ENCODE measurements at places on chromosomes 16 and 17.

DNA sequence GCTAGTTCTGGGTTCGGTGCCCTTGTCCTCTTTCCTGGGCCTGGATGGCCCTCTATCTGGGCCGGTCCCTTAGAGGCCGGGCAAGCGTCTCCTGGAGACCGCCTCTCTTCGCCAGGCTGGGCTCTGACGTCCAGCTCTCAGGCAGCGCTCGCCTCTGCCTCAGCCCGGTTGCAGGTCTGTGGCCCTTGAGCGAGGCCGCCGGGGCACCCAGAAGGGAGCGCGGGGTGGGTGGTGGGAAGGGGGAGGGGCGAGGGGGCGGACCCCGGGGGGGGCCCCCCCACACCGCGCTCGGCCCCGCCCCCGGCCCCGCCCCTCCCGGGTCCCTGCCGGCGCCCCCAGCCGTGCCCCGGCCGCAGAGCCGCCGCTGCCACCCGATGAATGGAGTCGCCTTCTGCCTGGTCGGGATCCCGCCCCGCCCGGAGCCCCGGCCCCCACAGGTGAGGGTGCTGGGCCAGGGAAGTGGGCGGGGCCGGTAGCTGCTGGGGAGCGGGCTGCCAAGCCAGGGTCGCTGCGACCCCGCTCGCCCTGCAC is at the start of gene ARHGAP23:
TSS of gene ARHGAP23 (plus strand) at position 353 of the 531 bp plus-strand sequence. CDS start at position 375, 22 bp downstream.
- DNase-seq = peak; percentile 83

GRCh38 chr16:24571096-24571495 is 31.7 kb downstream of the RBBP6 start:
- no peak for DNase-seq

DNA sequence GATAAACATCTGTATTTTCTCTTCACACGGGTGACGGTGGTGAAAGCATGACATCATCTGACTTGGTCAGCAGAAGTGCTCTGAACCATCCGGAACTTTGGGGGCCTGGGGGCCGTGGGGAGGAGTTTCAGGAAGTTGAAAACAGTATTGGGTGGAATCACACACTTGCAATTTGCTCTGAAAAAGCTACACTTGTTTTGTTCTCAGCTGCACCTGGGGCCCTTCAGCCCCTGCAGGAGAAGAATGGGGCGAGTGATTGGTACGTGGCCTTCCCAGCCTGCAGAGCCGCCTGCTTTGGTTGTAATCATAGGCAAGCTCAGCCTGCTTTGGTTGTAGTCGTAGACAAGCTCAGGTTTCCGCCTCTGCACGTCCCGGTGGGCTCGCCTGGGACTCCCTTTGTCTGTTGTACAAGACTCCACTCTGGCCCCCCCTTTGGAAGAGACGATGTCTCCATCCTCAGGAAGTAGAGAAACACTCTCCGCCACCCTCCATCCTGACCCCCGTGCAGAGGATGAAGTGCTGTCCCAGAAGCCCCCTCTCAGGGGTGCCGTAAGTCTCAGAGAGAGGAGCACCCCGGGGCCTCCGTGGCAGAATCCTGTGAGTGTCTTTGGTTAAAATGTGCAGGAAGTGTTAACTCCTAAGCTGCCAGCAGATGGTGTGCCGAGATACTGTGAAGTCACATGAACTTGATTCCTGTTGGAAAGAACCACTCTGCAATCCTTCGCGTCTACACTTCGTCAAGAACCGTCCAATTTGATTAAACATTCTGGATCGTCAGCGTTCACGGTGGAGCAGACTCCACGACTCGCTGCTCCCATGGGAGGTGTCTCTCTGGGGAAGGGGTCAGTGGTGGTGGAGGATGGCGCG is 5.4 kb downstream of the BANP start:
- DNase-seq = peak; percentile 71

GRCh38 chr17:20992416-20992815 is 50.4 kb downstream of the USP22 start:
- DNase-seq = no peak

DNA sequence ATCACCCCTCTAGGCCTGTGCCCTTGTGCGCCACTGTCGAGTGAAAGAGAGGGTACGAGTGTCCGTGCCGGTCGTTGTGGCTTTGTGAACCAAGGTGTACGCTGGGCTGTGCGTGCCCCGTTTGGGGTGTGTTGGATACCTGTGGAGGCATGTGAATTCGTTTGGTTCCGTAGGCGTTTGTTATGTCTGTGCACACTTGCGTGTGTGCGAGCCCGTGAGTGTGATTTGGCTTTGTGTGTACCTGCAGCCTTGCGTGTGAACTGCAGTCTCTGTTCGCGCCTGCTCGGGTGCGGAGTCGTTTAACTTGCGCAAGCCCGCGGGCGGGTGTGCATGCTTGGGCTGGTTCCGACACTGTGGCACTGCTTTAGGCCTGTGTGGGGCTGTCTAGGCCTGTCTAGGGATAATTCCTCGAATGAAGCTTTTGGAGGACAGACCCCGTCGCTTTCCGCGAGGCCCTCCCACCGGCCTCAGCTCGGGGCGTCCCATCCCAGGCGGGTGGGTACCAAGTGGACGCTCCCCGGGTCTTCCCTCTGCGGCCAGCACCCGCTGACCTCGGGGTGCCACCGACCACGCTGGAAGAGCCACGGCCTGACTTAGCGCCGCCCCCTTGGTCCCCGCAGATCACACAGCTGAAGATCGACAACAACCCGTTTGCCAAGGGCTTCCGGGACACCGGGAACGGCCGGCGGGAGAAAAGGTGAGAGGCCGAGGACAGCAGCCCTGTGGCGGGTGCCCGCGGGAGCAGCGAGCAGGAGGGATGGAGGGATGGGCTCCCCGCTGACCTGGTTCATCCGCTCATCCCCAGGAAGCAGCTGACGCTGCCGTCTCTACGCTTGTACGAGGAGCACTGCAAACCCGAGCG is 4.4 kb downstream of the TBX2 start:
- no peak for DNase-seq

- DNase-seq = no peak
Observed at GRCh38 chr17:21394265-21394664, 18.1 kb downstream of the KCNJ12 start.

- DNase-seq = no peak
Observed at GRCh38 chr17:65530523-65531255, 30.8 kb downstream of the AXIN2 start.

DNA sequence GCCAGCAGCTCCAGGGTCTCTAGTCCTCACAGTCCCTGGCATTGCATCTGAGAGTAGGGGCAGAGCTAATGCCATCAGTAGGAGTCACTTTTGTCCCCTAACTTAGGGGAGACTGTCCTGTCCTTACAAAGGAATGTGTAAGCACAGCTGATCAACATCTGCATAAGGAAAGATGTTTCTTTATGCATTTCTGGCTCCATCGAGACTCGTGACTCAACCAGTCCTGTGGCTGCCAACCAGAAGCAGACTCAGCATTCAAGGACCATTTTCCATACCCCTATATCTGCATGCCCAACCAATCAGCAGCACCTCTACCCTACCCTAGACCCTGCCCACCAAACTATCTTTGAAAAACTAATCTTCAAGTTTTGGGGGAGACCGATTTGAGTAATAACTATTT is 8.2 kb upstream of the MPP2 start:
- DNase-seq = peak; percentile 38

DNA sequence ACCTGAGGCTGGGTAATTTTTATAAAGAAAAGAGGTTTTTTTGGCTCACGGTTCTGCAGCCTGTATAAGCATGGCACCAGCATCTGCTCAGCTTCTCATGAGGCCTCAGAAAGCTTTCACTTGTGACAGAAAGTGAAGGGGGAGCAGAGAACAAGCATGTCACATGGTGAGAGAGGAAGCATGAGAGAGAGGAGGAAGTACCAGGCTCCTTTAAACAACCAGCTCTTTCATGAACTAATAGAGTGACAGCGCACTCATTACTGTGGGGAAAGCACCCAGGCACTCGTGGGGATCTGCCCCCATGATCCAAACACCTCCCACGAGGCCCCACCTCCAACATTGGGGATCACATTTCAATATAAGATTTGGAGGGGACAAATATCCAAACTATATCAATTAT is 86.8 kb downstream of the USP32 start:
- peak; percentile 5 for DNase-seq

DNA sequence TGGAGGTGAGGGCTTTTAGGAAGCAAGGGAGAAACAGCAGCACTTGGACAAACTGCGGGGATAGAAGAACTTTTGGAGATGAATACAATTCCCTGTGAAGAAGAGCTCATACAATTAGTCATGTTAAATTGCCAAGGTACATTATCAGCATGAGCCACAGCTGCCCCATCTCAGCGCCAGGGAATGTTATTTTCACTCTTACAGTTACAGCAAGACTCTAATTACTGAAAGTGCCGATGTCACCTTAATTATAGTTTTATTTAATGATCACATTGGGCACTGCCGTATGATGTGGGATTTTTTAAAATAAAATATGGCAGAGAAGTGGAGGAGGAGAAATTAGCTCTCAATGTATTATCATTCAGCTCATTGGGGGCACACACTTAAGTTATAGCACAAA is 144.8 kb upstream of the MON1B start:
- no peak for DNase-seq

DNA sequence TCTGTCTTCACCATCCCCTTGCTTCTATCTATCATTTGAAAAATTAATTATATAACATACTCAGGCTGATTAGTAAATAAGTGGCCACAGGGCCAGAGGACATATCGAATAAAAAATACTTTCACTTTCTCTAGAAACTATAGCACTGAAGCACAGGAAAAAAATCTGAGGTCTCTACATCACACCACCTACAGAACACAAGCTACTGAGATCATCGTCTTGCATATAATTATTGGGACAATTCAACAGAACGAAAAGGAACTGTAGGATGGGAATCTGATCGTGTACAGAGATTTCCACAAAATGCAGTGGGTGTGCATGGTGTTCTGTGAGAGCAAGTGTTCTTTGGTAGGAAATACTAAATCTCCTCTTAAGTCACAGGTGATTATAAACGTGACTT is 289.6 kb upstream of the ERCC4 start:
- no peak for DNase-seq

DNA sequence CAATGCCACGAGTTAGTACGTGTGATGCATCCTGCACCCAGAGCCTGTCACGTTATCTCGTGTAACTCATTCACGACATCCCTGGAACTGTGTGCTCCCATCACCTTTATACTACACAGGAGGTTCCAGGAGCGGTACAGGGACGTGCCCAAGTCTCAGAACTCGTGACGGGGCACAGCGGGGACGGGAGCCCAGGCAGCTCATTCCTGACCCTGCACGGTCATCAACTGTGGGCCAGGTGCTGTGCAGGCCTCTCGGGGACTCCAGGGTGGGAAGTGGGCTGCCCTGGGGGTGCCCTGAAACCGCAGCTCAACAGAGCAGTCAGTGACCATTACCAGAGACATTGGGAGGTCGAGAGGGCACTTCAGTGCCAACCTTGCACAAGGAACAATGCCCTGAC is 11.1 kb upstream of the KIF19 start:
- no peak for DNase-seq

DNA sequence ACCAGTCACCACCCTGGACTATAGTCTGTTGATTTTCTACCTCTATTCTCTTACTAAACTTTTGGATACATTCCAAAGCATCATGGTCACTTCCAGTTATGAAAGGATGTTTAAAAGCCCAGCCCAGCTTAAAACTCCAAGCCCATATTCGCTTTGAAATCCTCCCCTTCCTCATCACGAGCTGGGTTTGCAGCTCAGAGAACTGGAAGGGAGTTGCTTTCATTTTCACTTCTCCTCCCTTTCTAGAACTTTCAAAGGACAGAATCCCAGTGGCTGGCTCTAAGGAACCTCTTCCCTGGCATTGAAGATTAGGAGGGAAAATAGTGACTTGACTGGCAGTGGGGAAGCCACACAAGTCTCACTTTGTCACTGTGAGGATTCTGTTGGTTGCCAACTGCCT is 100.1 kb upstream of the DYNLRB2 start:
- DNase-seq = no peak

- no peak for DNase-seq
Observed at GRCh38 chr16:55943267-55943666, 68.1 kb upstream of the CES5A start.

DNA sequence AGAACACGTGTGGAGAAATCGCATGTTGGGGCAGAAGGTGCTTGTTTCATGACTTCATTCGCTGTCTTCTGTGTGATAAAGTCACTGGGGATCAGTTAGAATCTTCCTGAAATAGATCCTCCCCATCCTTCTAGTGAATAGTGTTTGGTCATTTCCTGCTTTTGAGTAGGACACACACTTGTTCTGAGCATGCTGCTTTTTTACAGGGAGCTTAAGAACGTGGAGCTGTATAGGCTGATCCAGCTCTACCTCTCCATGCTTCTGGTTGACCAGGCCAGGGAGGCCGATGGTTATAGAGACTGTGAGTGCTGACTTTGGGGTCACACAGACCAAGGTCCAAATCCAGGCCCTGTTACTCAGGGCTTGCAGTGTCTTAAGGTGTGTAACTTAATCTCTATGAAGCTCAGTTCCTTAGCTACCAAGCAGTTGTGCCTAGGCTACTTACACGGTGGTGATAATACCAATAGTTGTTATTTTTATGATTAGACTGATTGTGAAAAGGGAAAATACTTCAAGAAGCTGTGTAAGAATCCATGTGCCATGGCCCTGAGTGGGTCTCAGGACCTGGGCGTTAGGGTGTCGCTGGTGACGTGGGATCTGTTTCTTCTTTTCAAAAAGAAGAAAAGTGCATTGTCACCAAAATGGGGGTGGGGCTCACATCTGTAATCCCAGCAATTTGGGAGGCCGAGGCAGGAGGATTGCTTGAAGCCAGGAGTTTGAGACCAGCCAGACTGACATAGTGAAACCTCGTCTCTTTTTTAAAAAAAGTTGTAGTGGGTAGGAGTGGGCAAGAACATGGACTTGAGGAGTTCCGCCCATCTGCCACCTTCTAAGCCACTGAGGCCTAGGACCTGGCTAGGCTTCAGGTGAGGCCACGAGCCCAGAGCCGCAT is 64.1 kb upstream of the LGALS9 start:
- DNase-seq = peak; percentile 34

- DNase-seq = peak; percentile 21
Observed at GRCh38 chr16:86661706-86662105, 83.4 kb downstream of the FOXL1 start.

- DNase-seq = no peak
Observed at GRCh38 chr16:4137438-4137837, 21.2 kb upstream of the ADCY9 start.

DNA sequence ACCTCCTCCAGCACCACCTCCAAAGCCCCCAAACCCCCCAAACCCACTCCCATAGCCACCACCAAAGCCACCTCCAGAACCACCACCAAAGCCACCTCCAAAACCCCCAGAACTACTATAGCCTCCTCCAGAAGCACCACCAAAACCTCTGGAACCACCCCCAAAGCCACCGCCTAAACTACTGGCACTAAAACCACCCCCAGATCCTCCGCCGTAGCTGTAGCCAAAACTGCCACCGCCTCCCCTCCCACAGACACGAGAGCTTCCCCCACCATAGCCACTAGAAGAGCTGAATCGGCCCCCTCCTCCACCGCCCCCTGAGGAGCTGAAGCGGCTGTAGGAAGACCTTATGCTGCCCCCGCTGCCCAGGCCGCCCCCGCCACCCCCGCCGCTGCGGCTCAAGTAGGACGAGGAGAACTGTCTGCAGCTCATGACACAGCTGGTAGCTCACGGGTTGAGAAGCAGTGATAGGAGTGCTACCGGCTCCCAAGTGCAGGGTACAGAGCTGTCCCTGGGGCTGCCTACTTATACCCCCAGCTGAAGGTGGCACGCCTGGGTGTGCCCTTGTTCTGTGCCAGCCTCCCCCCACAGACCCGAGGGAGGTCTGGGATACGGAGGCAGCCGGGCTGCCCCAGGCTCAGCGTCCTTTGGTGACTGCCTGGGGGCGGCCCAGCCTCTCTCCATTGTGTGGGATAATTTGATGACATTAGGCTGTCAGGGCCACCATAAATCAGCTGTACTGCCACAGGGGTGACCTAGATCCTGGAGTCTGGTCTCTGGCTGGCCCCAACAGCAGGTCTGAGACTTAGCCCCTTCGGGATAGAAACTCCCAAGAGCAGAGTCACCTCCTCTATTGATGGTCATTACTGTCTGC is at the start of gene KRT9:
TSS of gene KRT9 (minus strand) at position 499 of the 874 bp plus-strand sequence. CDS start at position 432, 67 bp downstream.
- DNase-seq = no peak

- DNase-seq = peak; percentile 82
Observed at GRCh38 chr17:8117980-8118768, at the start of gene ALOXE3. Gene ALOXE3 (minus strand): TSS chr17:8118514. CDS start chr17:8117990, 524 bp downstream.
